Neural progenitor cell (in vitro differentiated cells): ENCODE measurements at places on chromosomes 4 and X. TPM values are rescaled to one million over a fixed set of nuclear protein-coding genes. Genes with fewer than 3 reads are reported as not detected.

- no peak for DNase-seq
Observed at GRCh38 chrX:134013092-134013497, 27.7 kb upstream of the GPC3 start.

DNA sequence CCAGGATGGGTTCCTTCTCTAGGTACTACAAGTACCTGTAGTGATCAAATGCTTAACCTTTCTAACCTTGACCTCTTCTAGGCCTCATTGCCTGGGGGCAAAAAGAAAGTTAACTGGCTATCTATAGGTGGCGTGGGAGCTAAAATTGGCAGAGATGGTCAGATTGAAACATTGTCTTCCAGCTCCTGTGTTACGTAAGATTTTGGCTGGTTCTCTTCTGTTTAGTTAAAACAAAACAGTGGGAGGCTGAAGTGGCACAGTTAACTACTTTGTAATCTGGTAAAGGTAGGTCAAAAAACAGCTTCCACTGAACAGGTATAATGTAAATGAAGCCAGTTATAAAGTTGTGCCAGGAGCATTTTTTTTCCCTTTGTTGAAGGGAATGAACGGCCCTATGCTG is 115.2 kb downstream of the MBNL3 start:
- no peak for DNase-seq

TBC1D8B gene
- 1.4 and 1.6 TPM in 2 replicates for total RNA-seq

DNA sequence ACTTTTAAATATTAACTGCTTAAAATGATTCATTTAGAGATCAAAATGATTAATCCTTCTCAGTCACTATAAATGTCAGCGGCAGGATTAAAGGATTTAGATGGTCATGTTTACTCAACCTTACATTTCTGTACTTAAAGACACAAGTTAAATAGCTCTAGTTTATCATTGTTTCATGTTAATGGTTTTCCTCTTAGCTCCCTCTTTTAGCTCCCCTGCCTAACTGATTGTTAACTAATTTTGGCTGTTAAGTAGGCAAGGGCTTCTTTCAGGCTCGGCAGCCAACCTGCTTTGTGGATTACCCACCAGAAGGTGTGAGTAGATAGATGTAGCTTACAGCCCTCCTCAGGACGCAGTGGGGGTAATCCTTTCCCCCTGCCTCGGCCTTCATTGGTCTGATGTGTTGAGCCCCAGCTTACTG is 96.0 kb downstream of the TENM3 start:
- peak; percentile 78 for DNase-seq

GAR1 gene
- 7.8 and 10.2 TPM in 2 replicates for total RNA-seq

DNA sequence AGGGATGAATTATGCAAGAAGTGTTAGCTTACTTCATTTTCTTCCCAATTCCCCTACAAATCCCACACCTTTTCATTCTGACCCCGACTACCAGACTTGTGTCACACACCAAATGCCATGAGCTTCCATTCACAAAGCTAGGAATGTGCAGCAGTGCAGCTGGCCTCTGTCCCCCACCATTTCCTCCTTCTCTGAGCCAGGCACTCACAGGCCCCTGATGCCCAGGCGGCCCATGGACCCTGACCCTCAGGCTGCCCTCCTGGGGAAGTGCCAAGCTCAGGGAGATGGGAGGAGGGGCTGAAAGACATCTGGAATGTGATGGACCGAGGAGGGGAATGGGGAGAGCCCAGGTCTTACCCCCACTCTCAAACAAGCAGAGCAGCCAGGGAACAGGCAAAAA is 67.0 kb upstream of the BCOR start:
- DNase-seq: peak; percentile 60

GRCh38 chr4:138910195-138910913 is 105.2 kb upstream of the NOCT start:
- no peak for DNase-seq

SLC7A11 gene
- total RNA-seq: 7.0 and 9.6 TPM in 2 replicates

F8A2 gene
- total RNA-seq: not detected in 2 replicates

DNA sequence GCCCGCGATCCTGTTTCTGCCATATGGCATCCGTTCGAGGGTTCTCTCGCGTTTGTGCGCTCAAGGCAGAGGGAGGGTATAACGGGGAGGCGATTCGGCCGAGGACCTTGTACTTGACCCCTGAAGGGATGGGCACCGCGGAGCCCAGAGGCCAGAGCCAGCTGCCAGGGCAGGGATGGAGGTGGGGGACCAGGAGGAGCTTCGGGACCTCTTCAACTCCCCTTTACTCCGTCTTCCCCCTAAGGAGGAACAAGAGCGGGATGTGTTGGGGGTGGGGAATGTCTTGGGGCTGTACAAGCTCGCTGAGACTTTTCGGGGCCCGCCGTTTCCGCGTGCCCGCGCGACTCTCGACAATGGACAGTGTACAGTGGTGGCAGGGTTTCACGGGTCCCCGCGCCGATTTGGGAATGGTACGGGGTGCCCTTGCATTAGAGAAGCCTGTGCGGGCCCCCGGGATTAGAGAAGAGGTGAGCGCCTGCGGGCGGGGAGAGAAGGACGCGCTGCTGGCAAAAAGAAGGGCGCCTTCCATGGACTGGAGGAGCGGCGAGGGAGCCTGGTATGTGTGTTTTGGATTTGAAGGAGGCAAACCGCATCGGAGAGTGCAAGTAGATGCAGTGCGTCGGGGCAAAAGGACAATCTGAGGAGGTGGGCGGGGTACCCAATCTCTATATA is 760 bp downstream of the UGT8 start:
- DNase-seq: peak; percentile 54

VEGFD gene
- 0.46 TPM in 1 of 2 replicates, not detected in the other for total RNA-seq

GRCh38 chrX:154437971-154438893 is 1.3 kb downstream of the GDI1 start:
- no peak for DNase-seq

DNA sequence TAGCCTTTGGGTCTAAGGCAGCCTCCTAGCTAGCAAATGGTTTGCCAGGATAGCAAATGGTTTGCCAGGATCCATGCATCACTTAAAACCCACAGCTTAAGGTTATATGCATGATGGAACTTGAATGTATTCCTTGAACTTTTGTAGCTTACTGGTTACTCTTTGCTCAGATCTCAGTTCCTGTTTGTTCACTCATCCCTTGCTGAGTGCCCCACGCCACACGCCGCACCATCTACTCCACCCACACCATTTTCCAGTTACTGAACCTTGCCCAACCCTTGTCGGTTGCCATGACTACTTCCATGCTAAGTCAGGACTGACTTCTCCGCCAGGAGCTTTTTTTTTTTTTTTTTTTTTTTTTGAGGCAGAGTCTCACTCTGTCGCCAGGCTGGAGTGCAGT is 29.5 kb upstream of the XIAP start:
- no peak for DNase-seq

GRCh38 chrX:153727123-153727931 is 2.7 kb downstream of the ABCD1 start:
- DNase-seq: no peak

GRCh38 chr4:103634236-103634635 is 85.5 kb downstream of the TACR3 start:
- no peak for DNase-seq

GRCh38 chrX:23317799-23318724 is 16.6 kb upstream of the PTCHD1 start:
- DNase-seq: peak; percentile 61

PLAC8 gene
- total RNA-seq: 0.15 TPM in 1 of 2 replicates, not detected in the other

DNA sequence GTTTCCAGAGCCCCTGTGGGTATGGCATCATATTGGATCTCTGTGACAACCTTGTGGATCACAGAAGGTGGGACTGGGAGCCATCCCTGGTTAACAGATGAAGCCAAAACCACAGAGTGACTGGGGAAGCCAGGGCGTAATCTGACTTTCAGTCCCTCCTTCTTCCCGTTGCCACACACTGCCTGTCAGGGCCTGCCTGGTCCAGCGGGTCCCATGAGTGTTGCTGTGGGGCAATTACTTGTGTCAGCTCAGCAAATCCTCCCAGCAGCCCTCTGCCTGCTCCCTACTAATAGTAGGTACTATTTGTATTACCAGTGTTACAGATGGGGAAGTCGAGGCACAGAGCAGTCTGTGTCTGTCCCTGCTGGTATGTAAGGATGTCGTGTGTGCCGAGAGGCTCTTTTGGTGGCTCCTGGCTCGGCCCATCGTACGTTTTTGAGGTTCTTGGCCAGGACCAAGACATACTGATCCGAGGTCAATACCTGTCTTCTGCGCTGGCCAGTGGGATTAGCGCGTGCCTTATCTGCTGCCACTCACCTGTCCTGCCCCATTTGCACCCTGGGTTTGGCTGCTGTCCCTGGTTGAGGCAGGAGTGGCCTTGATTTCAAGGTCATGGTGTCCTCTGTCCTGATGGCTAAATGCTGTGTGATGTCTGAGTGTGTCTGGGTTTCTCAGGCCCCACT is 5.7 kb downstream of the NSG1 start:
- no peak for DNase-seq

DNA sequence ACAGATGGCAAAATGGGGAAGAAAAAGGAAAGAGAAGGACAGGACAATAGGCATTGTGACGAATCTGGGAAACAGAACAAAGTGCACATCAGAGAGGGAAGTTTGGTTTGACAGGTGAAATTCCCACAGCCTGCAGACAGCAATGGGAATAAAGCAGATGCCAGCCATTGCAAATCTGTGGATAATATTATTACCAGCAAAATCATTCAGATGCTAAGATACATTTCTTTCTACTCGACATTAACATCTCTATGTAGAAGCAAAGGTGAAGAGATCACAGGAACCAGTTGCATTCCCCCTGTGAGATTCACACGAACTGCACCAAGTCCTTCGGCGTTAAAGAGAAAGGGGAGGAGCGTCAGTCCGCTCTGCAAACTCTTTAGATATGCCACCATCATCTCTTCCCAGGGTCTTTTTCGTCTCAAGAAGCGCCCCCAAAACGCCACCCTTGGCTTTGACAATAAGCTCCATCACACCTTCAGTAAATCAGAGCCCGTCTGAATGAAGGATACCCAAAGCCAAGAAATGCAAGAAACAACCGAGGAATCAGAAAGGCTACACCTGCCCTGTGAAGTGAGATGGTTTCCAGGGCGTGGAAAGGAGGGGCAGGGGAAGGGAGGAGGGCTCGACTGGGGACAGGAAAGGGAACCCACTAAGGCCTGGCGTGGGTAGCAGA is 1.9 kb downstream of the NEUROG2 start:
- peak; percentile 66 for DNase-seq

XKRX gene
- 1.4 and 1.5 TPM in 2 replicates for total RNA-seq
